Psoas muscle (tissue), 8 donors: ENCODE measurements at places on chromosomes 4 and X. TPM values are rescaled to one million over a fixed set of nuclear protein-coding genes. Genes with fewer than 3 reads are reported as not detected.

The PPA2 gene
- 42.1 TPM for total RNA-seq

The BMP15 gene
- not detected for total RNA-seq

The PLS3 gene
- total RNA-seq: 21.5 TPM

The ABLIM2 gene
- 127 TPM for total RNA-seq

The IL21 gene
- total RNA-seq: not detected

The CLDN2 gene
- 0.10 TPM for total RNA-seq

DNA sequence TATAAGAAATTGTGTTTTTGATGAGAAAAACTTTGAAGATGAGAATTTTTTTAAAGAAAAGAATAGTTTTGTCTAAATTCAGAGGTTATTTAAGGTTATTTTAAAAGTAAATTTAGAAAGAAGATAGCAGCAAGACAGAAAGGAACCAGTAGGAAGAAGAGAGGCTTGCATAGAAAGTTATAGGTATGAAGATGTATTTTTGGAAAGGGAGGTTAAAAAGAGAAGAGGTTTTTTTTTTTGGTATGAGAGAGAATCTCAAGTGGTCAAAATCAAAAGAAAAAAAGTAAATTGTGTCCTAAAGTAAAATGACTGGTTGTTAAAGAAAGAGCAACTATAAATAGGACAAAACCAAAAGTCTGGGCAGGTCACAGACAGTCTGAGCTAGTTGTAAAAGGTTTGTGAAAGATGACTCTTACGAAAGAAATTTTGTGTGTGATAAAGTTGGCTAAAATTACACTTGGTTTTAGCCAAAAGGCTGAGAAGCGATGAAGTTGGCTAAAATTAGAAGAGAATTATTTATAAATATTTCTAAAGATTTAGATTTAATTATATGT lies 16.4 kb upstream of the EIF4E start:
- no peak for DNase-seq

- DNase-seq: no peak
Measured at GRCh38 chr4:110680265-110680664, 57.4 kb upstream of the PITX2 start.

DNA sequence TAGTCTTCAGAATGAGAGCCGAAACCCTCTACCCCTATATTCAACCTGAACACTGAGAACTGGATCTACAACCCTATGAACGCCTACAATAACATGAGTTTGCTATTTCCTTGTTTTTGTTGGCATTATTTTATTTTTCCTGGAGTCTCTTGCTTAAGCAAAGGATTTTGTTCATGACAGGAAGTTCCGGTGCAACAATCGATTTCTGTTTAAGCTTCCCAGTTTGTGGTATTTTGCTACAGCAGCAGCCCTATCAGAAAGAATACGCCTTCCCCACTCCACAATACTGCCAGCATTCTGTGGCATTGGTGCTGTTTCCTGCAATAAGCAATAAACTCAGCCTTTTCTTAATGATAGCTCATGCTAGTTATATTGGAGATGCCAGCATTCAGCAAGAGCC lies 60.9 kb downstream of the NPY5R start:
- no peak for DNase-seq

GRCh38 chr4:105283501-105283900 lies 136.8 kb downstream of the TET2 start:
- DNase-seq: no peak

DNA sequence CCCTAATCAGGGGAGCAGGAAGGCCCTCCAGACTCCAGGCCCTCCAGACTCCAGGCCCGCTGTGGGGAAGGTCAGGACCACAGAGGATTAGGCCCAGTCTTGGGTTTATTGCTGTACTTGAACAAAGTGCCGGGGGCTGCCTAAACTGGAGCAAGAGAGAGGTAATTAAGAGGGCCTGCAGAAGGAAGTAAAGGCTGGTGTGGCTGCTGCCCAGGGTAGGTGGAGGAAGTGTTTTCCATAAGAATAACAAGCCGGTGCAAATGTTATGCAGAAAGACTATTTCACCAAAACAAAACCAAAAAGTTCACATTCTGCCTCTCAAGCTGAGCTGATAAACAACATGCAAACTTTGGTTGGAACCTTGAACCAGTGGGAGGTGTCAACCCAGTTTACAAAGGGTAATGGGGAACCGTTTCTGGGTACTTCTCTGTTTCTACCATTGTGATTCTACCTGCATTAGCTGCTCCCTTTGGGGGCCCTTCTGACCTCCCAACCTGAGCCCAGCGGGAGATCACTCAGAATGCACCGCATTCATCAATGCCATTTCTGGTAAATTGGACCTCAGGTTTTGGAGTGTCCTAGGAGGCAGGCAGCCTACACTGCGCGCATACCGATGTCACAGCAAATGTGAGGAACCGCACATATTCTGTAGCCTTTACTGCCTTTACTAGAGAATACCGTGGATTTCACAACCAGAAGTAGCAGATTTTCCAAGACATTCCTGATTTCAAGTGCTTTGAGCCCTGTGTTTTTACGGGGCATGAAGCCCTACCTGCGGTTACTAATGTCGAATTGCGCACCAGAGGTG lies 59.7 kb upstream of the BCOR start:
- DNase-seq: no peak

GRCh38 chr4:153082322-153083301 lies 121.6 kb upstream of the TRIM2 start:
- DNase-seq: no peak

GRCh38 chr4:91924625-91925024 lies 379.1 kb upstream of the GRID2 start:
- DNase-seq: no peak

DNA sequence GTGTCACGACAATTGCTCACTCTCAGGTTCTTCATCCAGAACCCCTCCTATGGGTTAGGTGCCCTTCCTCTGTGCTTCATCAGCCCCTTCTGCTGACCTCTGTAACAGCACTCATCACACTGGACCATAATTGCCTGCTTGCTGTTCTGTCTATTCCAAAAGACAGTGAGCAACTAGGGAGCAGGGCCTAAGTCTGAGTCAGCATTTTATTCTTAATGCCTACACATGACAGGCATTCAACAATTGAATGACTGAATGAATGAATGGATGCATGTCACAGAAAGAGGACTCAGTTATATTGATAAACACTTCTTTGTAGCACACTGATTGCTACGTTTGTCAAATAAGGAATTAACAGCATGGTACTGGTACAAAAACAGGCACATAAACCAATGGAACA lies 317.0 kb downstream of the ZIC3 start:
- DNase-seq: no peak

DNA sequence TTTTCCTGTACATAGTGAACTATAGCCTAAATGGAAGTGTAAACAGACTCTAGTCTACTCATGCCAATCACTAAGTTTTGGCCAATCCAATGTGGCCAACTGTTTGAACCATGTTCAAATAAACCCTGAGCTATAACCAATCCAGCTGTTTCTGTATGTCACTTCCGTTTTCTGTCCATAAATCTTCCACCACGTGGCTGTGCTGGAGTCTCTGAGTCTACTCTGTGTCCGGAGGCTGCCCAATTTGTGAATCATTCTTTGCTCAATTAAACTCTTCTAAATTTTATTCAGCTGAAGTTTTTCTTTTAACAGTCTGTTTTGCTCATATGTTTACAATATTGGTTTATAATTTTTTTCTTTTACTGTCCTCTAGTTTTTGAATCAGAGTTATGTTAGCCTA lies 112.3 kb upstream of the BANK1 start:
- DNase-seq: no peak

- no peak for DNase-seq
Measured at GRCh38 chrX:88355252-88355651, 391.8 kb upstream of the CPXCR1 start.

DNA sequence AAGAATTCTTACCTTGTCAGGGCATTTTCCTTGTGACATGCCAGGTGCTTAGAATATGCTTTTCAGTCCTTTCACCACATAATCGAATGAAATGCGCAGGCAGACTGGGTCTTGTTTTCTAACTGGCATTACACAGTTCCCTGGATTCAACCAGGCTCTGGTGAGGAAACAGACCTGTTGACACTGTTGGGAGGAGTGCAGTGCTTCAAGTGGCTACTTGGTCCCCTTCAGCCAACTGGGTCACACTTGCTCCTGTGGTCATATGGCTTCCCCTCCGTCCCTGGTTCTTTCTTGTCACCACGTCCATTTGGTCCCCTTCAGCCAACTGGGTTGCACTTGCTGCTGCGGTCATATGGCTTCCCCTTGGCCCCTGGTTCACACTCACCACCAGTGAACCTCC lies 9.7 kb downstream of the SMIM20 start:
- no peak for DNase-seq

DNA sequence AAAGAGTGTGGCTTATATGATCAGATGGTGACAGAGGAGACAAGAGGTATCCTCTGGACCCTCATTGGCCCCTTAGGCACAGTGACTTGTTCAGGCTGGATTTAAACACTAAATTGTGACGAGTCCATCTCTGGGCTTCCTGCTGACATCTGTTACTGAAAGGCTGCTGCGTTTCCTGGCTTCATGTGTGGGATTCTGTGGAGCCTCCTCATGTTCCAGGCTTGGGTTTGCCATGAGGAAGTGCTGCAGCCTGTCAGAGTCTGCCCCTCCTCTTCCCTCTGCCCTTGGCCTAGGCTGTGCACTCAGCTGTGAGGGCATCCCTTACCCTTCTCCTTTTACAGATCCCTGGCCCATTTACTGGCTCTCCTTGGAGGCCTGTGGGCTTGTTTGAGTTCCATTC lies 159.1 kb upstream of the TTC29 start:
- no peak for DNase-seq

DNA sequence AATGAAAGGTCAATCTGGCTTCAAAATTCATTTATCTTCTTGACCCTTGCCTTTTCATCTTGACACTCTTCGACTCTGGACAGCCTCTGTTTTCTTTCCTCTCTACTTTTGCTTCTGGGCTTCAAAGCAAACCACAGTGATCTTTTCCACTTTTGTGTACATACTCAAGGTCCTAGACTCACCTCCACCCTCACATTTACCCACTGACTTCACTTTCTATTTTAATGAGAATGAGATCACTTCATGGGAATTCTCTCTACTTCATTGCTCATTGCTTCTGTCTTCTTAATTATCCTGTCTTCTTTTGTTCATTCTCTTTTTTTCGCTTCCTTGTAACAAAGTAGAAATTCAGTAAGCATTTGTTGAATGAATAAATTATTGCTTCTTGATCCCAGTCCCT lies 330.1 kb upstream of the HAND2 start:
- no peak for DNase-seq

- no peak for DNase-seq
Measured at GRCh38 chr4:25021216-25021615, 9.5 kb downstream of the LGI2 start.

DNA sequence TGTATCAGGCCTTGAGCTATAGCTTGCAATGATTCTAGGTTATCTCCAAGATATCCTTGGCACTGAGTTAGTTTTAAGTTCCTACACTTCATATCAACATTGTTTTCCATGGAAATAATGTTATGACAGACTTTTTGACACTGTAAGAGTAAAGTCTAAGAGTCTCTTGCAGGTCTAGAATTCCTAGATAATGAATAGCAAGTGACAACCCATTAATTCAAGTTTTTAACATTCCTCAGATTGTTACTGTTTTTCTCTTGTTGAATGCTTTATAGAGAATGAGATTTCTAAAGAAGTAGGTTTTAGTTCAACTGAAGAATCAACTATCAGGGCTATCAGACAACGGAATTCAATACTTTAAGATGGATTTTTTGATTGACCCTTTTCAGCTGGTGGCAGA lies 276.1 kb downstream of the PPP3CA start:
- DNase-seq: no peak

GRCh38 chrX:23854945-23855344 lies 52.8 kb downstream of the APOO start:
- peak; percentile 57 for DNase-seq

DNA sequence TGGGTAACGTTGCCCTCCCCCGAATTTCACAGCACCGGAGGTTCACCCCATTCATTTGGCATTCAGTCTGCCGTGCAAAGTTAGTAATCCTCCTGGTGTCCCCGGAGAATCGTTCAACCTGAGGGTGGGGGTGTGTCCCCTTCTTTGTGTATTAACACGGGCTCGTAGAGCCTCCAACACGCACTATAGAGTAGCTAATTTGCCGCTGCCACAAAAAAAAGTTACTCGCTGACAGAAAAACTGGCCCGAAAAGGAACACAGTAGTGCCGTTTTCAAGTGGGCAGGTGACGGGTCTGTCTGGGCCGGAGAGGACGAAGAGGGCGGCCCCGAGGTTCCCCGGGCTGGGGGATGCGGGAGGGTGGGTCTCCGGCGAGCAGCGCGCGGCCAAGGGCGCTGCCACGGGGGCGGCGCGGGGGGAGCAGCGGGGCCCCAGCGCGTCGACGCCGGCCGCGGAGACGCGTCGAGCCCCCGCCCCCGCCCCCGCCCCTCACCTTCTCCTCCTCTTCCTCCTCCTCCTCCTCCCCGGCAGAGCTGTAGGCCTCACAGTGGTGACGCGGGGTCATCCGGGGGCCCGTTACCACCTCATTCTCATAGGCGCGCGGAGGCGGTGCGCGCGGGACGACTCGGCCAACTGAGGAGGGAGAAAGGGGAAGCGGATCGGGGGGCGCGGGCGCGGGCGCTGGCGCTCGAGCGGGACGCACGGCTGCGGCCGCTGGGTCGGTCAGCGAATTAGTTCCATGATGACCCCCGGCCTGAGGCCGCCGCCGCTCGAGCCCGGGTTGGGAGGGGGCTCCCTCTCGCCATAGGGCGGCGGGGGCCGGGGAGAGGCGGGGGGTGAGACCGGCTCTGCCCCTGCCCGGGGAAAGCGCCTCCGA lies 571 bp downstream of the CCNI start:
- DNase-seq: peak; percentile 86

DNA sequence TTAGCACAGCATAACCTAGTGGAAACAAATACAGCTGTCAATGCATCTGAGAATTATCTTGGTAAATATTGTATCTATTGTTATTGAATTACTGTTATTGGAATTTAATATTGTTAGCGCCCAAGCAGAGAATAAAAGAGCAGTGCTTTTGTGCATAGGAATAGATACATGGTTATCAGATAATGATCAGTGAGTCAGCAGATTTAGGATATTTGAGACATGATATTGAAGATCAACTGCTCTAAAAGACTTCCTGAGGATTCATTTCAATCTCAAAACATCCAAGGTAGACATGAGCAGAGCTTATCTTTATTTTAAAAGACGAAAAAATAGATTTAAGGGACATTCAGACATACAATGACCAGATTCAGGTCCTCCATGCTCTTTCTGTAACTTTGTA lies 10.6 kb upstream of the H2AZ1 start:
- no peak for DNase-seq
